Right ventricle myocardium inferior (tissue), 1 donor: ENCODE measurements at places on chromosomes 11 and 22. TPM values are rescaled to one million over a fixed set of nuclear protein-coding genes. Genes with fewer than 3 reads are reported as not detected.
A peak's percentile ranks its signal among the peaks of the same experiment; 100 is the strongest.

DNA sequence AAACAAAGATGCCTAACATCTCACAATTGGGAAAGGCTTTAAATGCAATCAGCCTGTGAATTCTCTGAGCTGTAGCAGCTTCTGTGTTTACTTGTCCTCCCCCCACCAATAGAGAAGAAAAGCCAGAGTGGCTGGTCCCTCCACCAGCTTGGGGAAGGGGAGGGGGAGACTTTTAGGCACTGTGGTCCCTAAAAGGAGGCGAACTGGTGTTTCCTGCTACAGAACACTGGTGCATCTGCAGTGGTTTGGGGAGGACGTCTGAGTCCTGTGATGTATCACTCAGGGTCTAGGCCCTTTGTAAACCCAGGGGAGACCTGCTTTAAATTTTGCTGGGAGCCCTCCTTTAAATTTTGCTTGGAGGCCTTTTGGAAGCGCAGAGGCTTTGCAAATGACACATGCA lies 16.9 kb downstream of the TNRC6B start:
- DNase-seq: no peak

DNA sequence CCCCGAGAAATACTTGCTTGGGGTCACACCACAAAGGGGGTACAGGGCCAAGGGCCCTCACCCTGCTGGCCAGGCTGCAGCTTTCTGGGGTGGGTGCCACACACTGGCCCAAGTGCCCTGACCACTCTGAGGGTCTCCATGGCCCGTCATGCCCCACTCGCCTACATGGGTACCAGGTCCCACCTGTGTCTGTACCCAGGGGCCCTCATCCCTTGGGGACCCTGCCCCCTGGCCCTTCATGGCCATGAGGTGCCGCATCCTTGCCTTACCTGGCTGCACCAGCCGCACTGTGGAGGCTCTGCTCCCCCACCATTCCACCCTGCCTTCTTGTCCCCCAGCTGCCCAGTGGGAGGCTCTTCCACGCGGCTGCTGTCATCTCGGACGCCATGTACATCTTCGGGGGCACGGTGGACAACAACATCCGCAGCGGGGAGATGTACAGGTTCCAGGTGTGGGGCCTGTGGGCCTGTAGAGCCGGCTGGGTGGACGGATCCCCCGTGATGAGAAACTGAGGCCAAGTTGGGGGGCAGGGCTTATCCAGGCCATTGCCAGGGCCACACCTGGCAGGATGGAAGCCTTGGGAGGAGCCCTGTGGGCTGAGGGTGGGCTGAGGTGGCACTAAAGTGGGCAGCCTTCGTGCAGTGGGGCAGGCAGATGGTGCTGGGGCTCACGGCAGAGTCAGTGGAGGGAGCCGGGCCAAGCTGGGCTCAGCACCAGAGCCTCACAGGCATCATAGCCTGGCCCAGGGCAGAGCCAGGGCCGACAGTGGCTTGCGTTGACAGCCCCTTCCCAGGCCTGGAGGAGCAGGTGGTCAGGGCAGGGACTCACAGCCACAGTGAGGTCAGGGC lies 9.2 kb downstream of the THAP7 start:
- peak; percentile 48 for DNase-seq

DNA sequence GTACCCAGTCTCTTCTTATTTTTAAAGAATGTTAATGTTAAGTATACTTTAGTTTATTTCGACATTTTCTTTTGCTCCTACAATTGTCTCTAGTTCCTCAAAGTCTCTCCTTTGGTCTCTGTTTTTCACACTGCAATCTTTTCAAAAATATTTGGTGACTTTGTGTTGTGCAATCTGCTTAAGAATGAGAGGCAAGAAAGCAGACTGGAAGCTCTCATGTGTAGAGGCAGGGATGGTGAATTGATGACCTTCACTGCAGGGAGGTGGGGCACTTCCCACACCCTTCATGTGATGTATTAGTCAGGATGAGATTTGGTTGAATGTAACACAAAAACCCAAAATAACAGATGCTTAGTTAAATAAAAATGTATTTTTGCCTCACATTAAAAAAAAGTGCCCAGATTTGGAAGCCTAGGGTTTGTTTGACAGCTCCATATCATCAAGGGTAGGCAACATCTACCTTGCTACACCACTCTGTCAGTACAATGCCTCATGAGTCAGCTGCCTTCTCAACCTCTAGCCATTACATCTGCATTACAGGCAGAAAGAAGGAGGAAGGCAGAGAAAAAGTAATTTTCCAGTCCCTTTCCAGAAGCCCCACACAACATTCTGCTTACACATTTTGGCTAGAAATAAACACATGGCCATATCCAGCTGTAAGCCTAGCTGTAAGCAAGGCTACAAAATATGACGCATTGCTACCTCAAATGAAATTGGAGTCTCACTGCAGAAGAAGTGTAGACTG lies 3.8 kb upstream of the MMP27 start:
- DNase-seq: no peak

Gene GAB4
- not detected for total RNA-seq

DNA sequence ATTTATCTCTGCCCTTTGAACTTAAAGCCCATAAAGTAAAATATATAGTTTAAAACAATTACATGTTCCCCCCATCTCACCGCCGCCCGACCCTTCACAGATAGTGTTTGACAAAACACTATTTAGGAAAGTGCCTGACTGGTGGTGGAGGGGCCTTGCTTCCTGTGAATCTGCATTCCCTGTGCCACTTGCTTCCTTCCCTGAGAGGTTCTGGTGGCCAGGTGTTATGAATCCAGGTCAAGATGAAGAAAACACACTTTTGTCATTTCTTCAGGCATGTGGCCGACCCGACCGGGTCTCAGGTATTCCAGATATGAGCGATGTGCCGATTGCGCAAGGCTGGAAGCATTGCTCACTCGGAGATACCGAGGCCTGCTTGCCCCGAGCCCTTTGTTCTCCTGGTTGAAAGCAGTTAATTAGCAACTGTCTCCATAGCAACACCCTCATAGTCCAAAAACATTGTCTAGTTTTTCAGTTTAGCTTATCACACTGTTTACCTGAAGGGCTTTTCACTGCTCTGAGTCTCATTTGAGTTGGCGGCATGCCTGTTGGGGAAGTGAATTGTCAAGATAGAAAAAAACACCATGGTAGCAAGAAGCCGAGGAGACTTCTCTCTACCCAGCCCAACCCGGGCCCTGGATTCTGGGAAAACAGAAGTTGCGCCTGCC lies 128.3 kb downstream of the TEAD1 start:
- DNase-seq: no peak

Gene MRGPRX4
- total RNA-seq: not detected

GRCh38 chr11:61912991-61913698 lies 4.2 kb downstream of the RAB3IL1 start:
- DNase-seq: no peak

DNA sequence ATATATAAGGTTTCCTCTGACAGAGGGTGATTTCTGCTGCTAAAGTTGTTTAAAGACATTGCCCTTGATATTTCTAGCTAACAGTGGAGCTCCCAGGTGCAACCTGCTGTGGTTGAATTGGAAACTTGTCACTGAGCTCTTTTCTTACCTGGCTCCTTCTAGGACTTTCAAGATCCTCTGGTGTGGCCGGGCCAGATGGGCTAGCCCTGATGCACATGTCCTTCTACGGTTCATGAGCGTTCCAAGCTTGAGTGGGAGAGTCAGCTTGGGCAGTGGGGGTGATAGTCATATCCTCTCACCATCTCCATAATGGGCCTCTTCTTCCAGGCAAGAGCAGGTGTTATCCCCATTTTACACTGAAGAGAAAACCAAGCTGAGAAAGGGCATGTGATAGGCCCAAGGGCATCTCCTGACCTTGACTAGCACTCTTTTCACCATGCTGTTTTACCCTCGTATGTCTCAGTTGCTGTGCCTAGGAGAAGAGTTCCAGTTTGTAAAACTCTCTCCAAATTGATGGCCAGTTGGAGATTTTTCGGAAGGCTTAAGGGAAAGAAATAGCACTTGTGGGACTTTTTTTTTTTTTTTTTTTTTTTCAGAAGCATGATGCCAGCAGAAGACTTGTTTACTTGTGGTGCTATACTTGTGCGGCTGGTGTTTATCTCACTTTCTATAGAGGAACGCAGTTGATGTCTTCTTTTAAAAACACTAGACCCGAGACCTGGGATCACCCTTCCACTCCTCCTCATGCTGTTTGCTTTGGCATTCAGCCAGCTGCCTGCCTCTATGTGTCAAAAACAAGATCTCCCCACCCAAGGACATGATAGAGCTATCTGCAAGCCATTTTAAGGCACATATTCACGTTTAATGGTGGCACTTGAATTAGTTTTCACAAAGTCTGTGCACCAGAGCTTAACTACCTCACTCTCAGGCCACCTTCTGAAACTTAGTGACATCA lies 32.6 kb downstream of the TEAD1 start:
- DNase-seq: no peak

Gene MMP20
- total RNA-seq: not detected

Gene CATSPERZ
- not detected for total RNA-seq

DNA sequence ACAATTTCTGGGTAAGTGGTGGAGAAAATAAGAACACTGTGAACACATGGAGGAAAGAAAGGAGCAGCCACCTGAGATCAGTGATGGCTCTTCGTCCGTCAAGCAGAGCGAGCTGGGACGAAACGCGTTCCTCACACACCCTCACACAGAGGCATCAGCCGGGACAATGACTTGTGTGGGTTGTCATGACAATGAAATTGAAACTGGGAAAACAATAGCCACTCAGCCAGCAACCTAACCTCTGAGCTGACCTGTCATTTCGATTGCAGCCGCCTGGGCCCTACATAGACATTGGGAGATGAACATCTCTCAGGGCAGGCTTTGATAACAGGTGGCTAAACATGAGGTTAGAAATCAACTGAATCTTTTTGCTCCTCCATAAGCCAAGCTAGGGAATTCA lies 51.3 kb downstream of the TRIM29 start:
- no peak for DNase-seq

GRCh38 chr22:38704654-38705234 lies 1.0 kb upstream of the GTPBP1 start:
- DNase-seq: no peak

Gene PKDREJ
- total RNA-seq: 0.08 TPM

- no peak for DNase-seq
Measured at GRCh38 chr11:102251423-102251822, 65.9 kb upstream of the BIRC3 start.
